Activated T-cell treated with anti-CD3 and anti-CD28 coated beads for 24 hours (primary cell): ENCODE measurements at places on chromosomes 11 and 22.
A peak's percentile ranks its signal among the peaks of the same experiment; 100 is the strongest.

DNA sequence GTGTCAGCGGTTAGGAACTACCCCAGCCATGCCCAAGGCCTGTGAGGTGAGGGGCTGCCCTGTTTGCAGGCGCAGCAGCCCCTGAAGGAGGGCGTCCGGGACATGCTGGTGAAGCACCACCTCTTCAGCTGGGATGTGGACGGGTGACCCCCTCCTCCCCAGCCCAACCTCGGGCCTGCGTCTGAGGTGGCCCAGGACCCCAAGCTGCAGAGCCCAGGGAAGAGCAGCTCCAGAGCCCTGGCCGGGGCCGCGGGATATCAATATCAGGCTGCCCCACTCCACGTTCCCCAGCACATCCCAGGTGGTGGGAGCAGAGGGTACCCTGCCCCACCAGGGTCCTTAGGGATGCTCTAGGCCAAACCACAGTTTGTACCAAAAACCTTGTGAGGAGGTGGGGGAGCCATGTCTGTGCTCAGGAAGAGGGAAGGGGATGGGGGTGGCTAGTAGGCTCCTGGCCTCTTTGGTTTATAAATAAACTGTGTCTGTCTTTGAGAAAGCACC is 39.3 kb downstream of the SGSM3 start:
- no peak for DNase-seq

DNA sequence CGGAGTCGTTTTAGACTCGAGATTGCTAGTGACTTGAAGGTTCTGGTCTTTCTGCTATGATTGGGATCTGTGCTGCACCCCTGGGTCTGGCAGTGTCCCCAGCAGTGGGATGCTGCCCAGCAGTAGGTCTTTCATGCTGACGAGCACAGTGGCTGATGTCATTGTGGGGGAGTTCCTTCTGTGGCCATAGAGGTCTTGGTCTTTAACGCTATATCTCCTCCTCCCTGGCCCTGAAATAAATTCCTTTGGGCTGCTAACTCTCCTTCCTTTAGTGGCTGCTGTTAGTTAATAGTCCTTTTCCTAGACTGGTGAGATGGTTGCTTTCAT is 136.3 kb downstream of the TEAD1 start:
- DNase-seq = no peak

DNA sequence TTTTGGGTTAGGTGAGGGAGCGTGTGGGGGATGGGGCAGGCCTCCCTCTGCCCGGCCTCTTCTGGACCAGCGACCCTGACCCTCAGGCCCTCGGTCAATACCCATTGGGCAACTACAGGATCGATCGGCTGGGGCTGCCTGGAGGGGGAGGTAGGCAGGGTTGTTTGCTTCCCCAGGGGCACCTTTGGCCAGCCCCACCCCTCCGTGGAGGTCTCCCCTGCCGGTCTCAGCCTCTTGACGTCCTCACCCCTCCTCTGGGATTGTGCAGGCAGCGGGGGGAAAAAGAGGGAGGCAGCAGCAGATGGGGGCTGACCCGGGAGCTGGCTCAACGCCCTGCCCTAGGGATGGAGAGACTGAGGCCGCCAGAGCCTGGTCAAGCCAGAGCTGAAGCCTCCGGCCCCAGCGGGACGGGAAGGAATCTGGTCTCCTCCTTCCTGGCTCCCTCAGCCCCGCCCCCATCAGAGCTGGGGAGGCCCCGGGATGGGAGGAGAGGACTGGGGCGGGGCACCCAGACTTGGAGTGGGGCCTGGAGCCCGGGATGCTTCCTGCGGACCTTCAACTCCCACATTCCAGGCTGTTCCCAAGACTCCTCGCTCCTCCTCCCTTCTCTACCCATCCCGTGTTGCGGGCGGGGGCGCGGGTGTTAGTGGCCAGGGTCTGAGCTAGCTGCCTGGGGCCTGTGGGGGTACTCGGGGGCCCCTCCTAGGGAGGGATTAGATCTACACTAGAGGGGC is 14.4 kb upstream of the CDC42EP1 start:
- no peak for DNase-seq

GRCh38 chr22:27073601-27074425 is 416.4 kb downstream of the MIAT start:
- DNase-seq = no peak

DNA sequence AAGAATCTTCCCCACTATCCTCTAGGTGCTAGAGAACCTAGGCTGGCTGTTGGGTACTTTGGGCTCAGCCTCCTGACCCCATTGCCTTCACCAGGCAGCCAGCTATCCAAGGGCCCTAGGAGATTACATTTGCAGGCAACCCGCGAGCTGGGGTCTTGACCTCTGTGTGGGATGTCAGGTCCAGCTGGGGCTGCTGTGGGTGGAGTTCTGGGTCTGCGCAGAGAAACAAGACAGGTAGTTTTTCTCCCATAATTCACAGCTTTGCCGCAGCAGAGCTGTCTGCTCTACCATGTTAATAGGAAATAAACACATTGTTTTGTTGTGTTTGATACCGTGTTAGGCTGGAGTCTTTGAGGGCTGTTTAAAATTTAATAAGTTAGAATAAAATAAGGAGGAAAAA is 142.8 kb upstream of the PLET1 start:
- DNase-seq = no peak

GRCh38 chr11:8691601-8692000 is 9.0 kb downstream of the RPL27A start:
- no peak for DNase-seq

DNA sequence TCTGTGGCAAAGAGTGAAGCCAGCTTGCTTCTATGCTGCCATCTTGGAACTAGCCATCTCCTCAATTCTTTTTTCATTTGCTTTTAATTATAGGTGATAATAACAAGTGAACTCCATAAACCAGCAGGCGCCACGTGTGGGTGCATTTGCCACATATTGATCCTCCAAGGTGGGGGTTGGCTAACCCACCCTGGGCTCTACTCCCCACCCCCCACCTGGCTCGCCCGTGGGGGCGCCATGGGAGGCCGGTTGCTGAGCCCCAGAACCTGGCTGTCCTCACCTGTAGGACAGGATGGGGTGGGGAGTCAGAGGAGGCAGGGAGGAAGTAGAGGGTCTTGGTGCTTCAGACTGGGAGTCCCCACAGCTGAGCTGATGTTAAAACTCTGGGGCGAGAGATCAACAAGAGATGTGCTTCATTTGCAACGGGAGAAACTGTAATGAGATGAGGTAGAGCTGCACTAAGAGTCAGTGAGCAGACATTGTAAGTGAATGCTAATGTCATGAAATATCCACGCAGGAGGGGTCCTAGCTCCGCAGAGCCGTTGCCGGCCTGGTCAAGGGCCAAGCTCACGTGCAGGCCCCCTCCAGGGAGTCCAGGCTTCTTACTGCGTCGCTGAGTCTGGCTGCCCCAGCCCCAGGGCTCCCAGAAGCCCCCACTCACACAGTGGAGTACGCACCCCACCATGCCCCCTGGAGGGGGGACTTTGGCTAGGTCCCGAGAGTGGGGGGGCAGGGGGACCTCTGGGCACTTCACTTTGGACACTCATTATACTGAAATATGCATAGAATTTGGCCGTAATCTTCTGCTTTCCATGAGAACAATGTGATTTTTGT is 59.4 kb downstream of the BRD1 start:
- no peak for DNase-seq

DNA sequence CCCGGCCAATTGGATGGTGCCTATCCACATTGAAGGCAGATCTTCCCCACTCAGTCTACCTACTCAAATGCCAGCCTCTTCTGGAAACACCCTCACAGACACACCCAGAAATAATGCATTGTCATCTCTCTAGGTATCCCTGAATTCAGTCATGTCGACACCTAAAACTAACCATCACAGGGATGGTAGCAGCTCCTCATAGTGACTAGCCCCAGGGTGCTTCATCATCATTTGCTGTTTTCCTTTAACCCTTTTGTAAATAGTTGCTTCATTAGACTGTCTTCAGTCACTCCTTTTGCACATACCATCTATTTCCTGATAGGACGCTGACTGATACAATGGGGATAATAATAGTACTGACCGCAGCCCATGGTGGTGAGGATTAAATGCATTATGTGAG is 18.8 kb upstream of the AMOTL1 start:
- no peak for DNase-seq

- DNase-seq = peak; percentile 23
These were observed 6.9 kb upstream of the POLDIP3 start for GRCh38 chr22:42621505-42622002.

DNA sequence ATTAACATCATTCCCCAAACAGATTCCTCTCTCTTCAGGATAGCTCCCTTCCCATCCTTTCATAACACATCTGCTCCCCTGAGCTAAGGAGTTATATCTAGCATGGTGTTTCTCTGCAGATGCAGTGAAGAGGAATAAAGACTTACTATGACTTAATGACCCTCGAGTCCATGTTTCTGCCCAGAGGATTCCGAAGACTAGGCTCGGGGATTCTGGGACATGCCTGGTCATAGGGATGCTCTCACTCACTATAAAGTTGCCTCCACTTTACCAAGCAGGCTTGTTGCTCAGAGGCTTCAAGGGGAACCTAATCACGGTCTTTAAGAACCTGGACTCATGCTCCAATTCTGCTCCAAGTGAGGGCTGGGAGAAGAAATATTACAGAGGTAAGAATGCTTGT is at the start of gene OR52E4:
TSS of gene OR52E4 (plus strand) at position 301 of the 400 bp plus-strand sequence. CDS start 3,664 bp downstream, outside the sequence.
- no peak for DNase-seq

GRCh38 chr11:94525546-94526324 is 13.5 kb downstream of the C11orf97 start:
- no peak for DNase-seq
